ENCODE measurements at places on chromosomes 6 and 20.

- DNase-seq, result no peak
These were observed 32.4 kb downstream of the CCN2 start for GRCh38 chr6:131918650-131919355.

- DNase-seq, result no peak
These were observed 5.7 kb downstream of the MAFB start for GRCh38 chr20:40683221-40683893.

- no peak for DNase-seq
These were observed 507.5 kb upstream of the MAP3K7 start for GRCh38 chr6:91094341-91094740.

- DNase-seq, result no peak
These were observed 46.0 kb downstream of the KIAA1755 start for GRCh38 chr20:38214256-38215193.

DNA sequence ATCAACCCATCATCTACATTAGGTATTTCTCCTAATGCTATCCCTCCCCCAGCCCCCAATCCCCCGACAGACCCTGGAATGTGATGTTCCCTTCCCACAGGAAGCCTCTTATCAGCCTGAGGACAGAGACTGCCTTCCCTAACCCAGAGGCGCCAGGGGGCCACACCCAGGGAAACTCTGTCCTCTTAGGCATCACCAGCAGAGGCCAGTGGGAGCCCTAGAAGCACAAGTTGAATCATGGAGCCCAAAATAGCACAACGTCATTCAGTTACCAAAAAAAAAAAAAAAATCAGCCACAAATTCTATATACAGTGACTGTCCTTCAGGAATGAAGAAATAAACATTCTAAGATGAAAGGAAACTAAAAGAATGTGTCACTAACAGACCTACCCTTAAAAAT, 625.7 kb downstream of the TFAP2A start:
- DNase-seq, result no peak

DNA sequence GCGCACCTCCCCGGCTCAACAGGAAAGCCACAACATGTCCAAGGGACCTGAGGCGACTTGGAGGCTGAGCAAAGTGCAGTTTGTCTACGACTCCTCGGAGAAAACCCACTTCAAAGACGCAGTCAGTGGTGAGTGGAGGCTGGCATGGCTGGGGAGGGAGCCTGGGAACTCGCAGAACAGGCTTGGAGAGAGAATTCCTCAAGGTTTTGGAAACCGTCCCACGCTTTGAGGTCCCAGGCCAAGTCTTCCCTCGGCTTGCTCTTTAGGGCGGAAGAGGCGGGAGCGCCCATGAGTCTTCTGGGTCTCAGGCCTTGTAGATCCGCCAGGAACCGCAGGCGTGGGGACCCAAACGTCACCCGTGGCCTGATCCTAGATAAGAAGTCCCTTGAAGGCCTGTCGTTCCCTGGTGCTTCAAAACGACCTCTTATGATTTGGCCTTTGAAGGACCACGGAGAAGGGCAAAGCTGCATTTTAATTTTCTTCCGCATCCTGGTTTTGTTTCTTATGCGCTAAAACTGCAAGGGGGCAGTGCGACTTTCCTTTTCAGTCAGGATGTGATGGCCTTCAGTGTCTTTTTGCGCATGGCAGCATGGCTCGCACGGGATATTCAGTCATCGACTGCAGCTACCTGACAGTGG, 2.0 kb downstream of the LAMP5 start:
- DNase-seq, result no peak

DNA sequence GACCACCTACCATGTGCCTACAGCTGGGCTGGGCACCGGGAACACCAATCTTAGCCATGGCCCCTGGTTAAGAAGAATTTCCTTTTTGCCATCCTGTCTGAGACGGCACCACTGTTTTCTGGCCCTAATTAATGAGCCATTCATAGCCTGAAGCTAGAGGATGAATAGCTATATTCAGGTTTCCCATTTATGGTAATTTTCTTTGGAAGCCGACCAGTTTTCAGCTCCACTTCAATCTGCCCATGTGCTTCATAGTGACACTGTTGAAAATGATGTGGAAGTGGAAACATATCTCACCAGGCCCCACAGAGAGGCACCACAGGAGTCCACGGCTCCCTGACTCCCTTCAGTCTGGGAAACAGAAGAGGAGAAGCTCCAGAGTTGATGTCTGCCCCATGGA, 22.6 kb upstream of the ULBP3 start:
- no peak for DNase-seq

DNA sequence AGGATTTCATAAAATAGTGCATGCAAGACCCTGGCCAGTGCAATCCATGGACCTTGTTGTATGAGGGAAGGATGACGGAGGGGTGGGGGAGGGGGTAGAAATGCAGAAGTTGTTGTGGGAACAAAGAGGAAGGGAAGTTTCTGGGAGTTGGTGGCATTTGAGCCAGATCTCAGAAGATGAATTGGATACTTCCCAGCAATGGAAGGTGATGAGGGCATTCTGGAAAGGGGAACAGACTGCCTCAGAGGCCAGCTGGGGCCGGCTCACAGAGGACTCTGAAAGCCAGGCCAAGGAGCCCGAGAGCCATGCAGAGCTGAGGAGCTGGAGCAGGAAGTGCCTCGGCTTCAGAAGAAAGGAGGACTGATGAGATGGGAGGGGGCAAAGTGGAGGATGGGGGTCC, 2.7 kb downstream of the TMEM74B start:
- no peak for DNase-seq

DNA sequence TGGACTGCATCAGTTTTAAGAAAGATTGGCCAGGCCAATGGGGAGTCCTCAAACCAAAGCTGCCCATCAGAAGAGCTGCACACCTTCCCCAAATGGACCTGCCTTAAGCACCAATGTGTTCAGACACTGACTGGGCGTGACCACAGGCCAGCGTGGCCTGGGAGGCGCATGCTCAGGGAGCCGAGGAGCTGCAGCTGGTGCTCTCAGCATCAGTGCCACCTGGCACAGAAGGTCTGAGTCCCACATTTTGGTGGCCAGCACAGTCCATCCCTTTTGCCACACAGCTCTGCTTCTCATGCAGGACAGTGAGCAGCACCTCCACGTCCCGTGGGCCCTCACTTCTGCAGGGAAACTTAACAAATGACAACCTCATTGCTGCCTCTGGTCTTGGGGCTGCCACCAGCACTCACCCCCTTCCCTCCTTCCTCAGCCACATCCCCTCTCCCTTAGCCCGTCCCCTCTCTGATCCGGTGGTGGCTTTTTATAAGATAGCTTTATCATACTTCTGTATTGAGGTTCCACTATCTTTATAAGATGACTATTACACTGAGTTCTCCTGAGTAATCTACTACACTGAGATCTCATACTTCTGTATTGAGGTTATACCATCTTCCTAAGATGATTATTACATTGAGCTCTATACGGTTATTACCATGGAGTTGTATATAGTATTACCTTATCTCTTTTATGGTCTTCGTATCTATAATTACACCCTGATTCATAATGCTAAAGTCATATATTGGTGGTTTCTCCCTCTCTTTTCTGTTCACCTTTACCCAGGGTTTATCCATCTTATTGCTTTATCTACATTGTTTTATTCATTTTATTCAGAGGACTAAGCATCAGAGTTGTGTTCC, 109.1 kb downstream of the TOX2 start:
- no peak for DNase-seq

DNA sequence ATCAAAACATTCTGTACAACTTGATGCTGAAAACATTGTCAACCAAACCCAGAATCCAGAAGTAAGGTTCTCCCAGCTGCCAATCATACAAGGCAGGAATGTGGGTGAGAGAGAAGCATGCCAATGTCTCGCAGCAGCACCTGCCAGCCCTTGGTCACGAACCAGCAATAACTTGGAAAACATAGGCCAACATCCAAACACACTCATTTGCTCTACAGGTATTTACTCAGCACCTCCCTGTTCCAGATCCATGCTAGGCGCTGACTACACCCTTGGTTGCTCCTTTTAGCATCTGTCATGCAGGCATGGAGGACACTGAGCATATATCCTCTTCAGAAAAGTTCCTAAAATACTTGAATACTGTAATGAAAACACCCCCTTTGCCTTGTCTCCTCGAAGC, 63.6 kb downstream of the FAXC start:
- no peak for DNase-seq

GRCh38 chr6:167683028-167683862, 143.5 kb upstream of the AFDN start:
- no peak for DNase-seq

DNA sequence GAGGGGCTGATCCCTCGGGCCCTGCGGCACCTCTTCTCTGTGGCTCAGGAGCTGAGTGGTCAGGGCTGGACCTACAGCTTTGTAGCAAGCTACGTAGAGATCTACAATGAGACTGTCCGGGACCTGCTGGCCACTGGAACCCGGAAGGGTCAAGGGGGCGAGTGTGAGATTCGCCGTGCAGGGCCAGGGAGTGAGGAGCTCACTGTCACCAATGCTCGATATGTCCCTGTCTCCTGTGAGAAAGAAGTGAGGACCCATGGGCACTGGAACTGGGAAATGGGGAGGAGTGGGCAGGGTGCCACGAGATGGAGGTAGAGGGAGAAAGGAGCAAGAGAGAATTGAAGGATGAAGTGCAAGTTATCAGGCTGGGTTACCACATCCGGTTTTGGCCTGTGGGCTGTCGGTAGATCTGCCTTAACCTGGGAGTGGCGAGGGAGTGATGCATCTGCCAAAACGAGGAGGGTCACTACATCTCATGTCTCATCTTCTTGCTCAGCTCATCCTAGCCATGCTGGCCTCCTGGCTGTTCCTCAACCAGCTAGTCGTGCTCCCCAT, 5.4 kb upstream of the PHF1 start:
- no peak for DNase-seq

- DNase-seq, result no peak
These were observed 157.0 kb downstream of the MRPL14 start for GRCh38 chr6:43970068-43970912.

- no peak for DNase-seq
These were observed 77.7 kb upstream of the SLC22A23 start for GRCh38 chr6:3534599-3534998.

DNA sequence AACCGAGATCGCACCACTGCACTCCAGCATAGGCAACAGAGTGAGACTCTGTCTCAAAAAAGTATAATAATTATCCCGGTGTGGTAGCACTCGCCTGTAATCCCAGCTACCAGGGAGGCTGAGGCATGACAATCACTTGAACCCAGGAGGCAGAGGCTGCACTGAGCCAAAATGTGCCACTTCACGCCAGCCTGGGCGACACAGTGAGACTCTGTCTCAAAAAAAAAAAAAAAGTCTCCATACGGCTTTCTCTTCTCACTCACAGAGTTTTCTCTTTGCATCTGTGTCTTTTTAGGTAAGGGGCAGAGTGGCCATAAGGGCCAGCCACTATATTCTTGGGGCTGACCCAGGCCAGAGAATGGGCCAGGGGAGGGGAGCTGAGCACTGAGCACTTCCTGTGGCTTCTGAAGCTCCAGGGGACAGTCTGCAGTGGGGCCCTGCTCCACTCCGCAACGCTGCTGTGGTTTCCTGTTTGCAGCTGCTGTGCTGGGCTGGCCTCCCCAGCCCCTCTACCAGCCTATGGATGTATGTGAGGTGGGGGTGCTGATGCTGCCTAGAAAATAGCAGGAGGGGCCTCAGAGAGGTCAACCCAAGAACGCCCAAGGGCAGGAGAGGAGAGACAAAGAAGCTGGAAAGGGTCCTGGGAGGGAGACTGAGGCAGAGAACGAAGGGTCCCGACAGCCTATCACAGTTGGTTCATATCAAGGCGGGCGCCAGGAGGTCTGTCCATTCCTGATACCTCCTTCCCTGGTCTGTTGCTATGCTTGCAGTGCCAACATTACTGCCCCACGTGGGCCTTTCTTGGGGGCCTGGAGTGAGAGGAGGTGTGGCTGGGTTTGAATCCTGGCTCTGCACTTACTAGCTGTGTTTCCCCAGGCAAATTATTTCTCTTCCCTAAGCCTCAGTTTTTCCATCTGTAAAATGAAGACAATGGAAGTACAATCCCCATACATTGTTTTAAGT, 16.0 kb downstream of the SLA2 start:
- no peak for DNase-seq

DNA sequence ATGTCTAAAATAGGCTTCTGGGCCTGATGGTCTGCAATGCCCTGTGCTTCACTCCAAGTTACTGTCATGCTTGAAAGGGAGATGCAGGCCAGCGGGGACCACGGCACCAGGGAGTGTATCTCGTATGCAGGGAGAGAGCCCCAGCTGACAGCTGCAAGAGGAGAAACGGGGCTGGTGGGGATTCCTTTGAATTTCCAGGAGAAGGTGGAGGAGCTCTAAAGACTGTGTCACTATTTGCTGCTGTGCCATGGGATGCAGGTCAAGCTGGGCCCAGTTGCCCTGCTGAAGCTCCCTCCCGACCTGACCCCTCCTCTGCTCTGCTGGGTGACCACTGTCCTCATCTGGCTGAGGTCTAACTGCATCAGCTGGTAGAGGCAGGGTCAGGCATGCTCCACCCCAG, 989 bp downstream of the CST1 start:
- no peak for DNase-seq

GRCh38 chr6:138031417-138031816, 75.8 kb downstream of the PERP start:
- no peak for DNase-seq

- DNase-seq, result no peak
These were observed 3.4 kb downstream of the TREM2 start for GRCh38 chr6:41159415-41160082.

- no peak for DNase-seq
These were observed 20.4 kb downstream of the PDE7B start for GRCh38 chr6:135871878-135872277.

- DNase-seq, result no peak
These were observed 70.0 kb downstream of the CD109 start for GRCh38 chr6:73766040-73766439.

GRCh38 chr6:29887819-29888776, 54.2 kb upstream of the HLA-A start:
- DNase-seq, result peak; percentile 68

DNA sequence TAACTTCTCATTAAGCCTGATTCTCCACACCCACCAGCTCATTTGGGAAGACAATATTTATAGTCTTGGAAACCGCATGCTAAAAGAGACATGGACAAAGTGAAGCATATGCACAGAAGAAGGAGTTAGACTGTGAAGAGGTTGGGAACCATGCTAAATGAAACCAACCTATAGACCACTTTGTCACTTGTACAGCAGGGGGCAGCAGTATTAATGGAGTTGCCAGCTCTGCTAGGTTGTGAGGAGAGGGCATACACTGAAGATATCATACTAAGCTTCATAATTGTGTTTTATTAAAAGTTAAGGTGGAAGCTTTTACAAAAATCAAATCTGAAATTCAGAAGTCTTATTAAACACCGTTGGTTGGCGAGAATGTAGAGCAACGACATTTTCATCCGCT, 38.3 kb upstream of the HMGCLL1 start:
- no peak for DNase-seq

Data from stimulated activated CD4-positive, alpha-beta T cell treated with anti-CD3 and anti-CD28 coated beads, Interleukin-1b, Interleukin-23, amount 100 ng/mL, for 4 hours (primary cell).